Heart left ventricle (tissue), 16 donors: ENCODE measurements at places on chromosomes 5 and 9. TPM values are rescaled to one million over a fixed set of nuclear protein-coding genes. Genes with fewer than 3 reads are reported as not detected.

GRCh38 chr5:106508894-106509293 lies 1161.8 kb downstream of the EFNA5 start:
- no peak for DNase-seq
- H3K4me3 ChIP-seq, result no peak overlapping the region
- H3K27ac ChIP-seq, result peak overlapping the region; percentile 40
- no peaks in the 10 kb centered on the region for H3K36me3 ChIP-seq
- H3K27me3 ChIP-seq, result no peaks in the 10 kb centered on the region

GRCh38 chr9:114425126-114425525 lies 37.3 kb upstream of the AKNA start:
- H3K27me3 ChIP-seq, result no peaks in the 10 kb centered on the region
- DNase-seq, result no peak
- H3K4me3 ChIP-seq, result no peak overlapping the region
- no peaks in the 10 kb centered on the region for H3K36me3 ChIP-seq
- H3K4me1 ChIP-seq, result no peaks in the 10 kb centered on the region

DNA sequence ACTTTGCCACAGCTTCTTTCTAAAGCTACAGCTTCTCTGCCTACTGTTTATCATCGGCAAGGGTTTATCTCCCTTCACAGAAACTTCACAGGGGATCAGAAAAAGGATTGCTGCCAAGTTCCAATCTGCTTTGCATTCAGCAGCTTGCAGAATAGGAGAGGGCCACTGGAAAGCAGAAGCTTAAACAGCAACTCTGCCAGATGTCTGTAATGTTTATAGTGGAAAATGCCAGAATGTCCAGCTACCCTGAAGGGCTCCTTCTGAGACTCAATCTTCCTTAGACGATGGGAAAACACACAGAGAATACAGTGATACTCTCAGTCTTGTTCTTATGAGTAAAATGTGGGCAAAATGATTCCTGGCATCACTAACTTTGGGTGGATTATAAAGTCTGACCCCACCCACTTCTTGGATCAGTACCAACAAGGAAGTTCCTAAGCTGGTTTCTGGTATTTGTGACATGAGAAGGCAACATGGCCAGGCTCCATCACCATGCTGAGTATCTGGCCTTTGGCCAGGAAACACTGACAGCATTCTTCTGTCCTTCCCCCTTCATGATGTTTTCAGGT lies 19.0 kb downstream of the STOM start:
- no peaks in the 10 kb centered on the region for H3K27me3 ChIP-seq
- H3K27ac ChIP-seq, result peak overlapping the region; percentile 35
- H3K36me3 ChIP-seq, result peaks cover 38% of the 10 kb centered on the region
- H3K4me1 ChIP-seq, result peaks cover 61% of the 10 kb centered on the region
- no peak overlapping the region for H3K4me3 ChIP-seq

DNA sequence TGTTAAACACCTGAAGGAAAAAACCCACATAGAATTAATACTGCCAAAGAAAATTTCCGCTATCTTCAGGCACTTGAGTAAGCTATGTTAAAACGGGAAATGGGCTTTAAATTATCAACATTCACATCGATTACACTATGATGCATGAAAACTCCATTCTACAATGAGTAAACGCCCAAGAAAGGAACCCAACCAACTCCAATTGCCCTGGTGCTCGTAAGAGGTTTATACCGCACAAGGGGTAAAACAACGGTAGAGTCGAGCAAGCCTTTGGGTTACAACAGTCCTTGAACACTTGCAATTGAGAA lies 1.0 kb downstream of the AGTPBP1 start:
- no peak for DNase-seq
- H3K27ac ChIP-seq, result peak overlapping the region; percentile 87
- H3K4me1 ChIP-seq, result no peaks in the 10 kb centered on the region

- no peak overlapping the region for H3K27ac ChIP-seq
- no peaks in the 10 kb centered on the region for H3K27me3 ChIP-seq
- no peaks in the 10 kb centered on the region for H3K36me3 ChIP-seq
- DNase-seq, result no peak
- no peak overlapping the region for H3K4me3 ChIP-seq
Measured at GRCh38 chr9:121827251-121827967, 176.0 kb downstream of the DAB2IP start.

- H3K27me3 ChIP-seq, result no peaks in the 10 kb centered on the region
- no peak for DNase-seq
- H3K4me1 ChIP-seq, result no peaks in the 10 kb centered on the region
- no peak overlapping the region for H3K4me3 ChIP-seq
- H3K27ac ChIP-seq, result no peak overlapping the region
Measured at GRCh38 chr9:1647776-1648175, 367.4 kb upstream of the SMARCA2 start.

DMRT3 gene
- 0.15 TPM for total RNA-seq
